Left renal cortex interstitium (tissue), 4 donors: ENCODE measurements at places on chromosomes 6 and 20. TPM values are rescaled to one million over a fixed set of nuclear protein-coding genes. Genes with fewer than 3 reads are reported as not detected.

Gene HLA-DOA
- 4.6 TPM for polyA plus RNA-seq

GRCh38 chr20:50284811-50285375 lies 94.3 kb downstream of the CEBPB start:
- peak; percentile 47 for DNase-seq

Gene OTOR
- polyA plus RNA-seq, result 0.11 TPM

Gene GSTA1
- polyA plus RNA-seq, result 12.1 TPM

Gene RHAG
- polyA plus RNA-seq, result 3.6 TPM

Gene BMP6
- polyA plus RNA-seq, result 7.3 TPM

- no peak for DNase-seq
Measured at GRCh38 chr6:75557068-75557467, 44.6 kb upstream of the SENP6 start.

GRCh38 chr6:3646616-3647362 lies 104.7 kb downstream of the PXDC1 start:
- no peak for DNase-seq

- DNase-seq, result no peak
Measured at GRCh38 chr6:141103246-141103645, 1029.5 kb upstream of the GJE1 start.

DNA sequence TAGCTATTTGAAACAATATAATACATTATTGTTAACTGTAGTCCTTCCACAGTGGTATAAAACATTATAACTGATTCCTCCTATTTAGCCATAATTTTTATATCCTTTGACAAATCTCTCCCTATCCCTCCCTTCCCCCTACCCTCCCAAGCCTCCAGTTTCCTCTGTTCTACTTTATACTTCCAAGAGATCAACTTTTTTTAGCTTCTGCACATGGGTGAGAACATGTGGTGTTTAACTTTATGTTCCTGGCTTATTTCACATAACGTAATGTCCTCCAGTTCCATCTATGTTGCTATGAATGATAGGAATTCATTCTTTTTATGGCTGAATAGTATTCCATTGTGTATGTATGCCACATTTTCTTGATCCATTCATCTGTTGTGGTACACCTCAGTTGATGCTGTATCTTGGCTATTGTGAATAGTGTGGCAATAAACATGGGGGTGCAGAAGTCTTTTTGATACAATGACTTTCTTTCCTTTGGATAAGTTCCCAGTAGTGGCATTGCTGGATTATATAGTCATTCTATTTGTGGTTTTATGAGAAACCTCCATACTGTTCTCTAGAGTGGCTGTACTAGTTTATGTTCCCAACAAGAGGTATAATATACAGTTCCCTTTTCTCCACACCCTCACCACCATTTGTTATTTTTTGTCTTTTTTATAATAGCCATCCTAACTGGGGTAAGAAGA lies 205.0 kb downstream of the KCNQ5 start:
- DNase-seq, result no peak

- DNase-seq, result no peak
Measured at GRCh38 chr6:36650848-36651478, 27.6 kb upstream of the CDKN1A start.

Gene SGK2
- polyA plus RNA-seq, result 76.5 TPM

GRCh38 chr6:3534599-3534998 lies 77.7 kb upstream of the SLC22A23 start:
- DNase-seq, result no peak

DNA sequence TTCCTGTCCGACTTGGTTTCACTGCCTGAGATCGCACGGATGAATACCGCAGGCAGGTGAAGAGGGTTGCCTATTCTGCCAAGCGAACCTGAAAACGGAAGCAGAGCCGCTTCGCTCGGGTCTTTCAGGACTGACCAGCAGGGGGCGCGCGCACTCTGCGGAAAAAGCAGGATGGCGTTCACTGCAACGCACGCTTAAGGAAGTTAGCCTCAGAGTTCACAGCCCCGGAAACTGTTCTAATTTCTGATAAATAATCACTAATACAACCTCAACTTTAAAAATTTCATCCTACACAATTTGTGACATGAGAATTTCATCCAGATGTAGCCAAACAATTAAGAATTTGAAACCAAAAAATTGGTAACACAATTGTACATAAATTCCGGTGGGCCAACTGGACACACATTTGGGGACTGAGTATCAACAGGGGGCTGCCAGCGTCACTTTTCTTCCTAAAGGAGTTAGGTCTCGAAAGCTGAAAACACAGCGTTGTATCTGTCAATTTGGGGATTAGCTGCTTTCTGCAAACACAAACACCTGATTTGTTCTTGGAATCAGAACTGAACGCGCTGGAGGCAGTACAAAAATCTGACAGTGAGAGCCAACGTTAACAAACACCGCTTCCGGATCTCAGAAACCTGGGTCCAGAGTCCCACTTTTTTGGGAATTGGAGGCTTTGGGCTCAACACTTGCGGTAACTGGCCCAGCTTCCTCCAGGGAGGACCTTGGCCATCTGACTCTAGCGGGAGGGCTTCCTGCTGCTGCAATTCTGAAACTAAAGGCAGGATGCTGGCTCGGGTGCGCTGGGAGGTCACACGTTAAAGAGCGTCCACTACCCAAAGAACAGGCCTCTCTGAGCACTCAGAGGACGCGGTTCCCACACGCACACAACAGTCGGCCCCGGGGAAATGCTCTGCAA lies 8.8 kb downstream of the PXDC1 start:
- peak; percentile 66 for DNase-seq

- no peak for DNase-seq
Measured at GRCh38 chr6:75299801-75300530, 15.4 kb upstream of the TMEM30A start.

- no peak for DNase-seq
Measured at GRCh38 chr6:155695495-155695894, 239.9 kb upstream of the NOX3 start.

DNA sequence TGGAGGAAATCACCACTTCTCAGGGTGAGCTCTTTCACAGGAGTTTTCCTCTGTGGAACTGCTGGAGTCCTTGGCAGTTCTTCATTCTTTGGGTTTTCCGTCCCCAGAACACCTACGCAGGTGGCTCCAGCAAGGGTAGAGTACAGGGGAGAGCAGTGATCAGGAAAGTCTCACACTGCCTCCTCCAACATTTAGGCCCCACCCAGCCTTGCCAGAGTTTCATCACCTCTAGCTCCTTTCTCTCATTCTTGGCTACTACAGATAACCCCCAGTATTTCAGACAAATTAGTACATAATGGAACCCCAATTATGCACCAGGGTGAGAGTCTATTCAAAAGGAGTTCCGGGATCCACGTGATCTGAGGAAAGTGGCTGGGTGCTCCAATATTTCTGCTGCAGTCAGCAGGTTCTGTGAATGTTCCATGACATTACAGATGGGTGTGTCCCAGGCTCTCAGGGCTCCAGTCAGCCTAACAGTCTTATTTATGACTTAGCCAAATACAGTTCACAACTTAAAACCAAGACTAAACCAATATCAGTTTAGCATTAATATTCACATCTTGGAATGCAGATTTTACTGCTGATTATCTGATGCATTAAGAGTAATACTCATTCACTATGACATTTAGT lies 44.6 kb downstream of the GPR63 start:
- DNase-seq, result no peak

- no peak for DNase-seq
Measured at GRCh38 chr6:158253248-158253647, 59.0 kb upstream of the TULP4 start.

GRCh38 chr6:139602577-139602976 lies 228.1 kb upstream of the CITED2 start:
- no peak for DNase-seq

DNA sequence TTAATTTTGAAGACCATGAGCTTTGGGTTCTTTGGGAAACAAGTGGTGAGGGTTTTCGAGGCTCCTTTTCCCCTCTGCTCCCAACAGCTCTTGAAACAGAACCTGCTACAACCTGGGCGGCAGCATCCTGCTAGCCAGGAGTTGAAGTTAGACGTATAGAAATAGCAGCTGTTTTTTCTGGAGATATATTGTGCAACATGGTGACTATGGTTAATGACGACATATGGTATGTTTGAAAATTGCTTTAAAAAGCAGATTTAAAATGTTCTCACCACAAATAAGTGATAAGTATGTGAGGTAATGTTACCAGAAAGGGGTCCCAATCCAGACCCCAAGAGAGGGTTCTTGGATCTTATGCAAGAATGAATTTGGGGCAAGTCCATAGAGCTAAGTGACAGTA lies 138.9 kb downstream of the PDE7B start:
- DNase-seq, result no peak

GRCh38 chr6:30876039-30876730 lies 8.1 kb upstream of the DDR1 start:
- no peak for DNase-seq

Gene DEFB124
- 0.37 TPM for polyA plus RNA-seq

- DNase-seq, result no peak
Measured at GRCh38 chr6:25511376-25511775, 140.6 kb upstream of the SCGN start.

Gene PTPRK
- 47.6 TPM for polyA plus RNA-seq

- DNase-seq, result no peak
Measured at GRCh38 chr20:31881945-31882344, 11.5 kb downstream of the TTLL9 start.

DNA sequence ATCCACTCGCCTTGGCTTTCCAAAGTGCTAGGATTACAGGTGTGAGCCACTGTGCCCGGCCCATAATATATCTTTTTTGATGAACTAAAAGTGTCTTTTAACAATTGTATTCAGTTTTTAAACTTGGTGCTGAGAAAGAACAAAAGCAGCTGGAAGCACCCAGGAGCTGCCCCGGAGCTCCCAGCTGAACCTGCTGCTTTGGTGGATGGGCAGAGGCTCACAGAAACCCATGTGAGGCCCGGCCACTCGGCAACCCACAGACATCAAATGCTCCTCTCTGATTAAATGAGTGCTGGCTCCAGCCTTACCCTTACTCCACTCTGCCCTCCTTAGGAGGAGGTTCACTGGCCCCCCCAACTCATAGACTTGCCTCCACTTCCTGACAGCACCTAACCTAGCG lies 59.4 kb upstream of the FRMD1 start:
- DNase-seq, result no peak

- no peak for DNase-seq
Measured at GRCh38 chr6:119112812-119113530, 34.5 kb upstream of the FAM184A start.

Gene CD24
- polyA plus RNA-seq, result 929 TPM
